ENCODE measurements at places on chromosomes 3 and 15.

GRCh38 chr3:101377796-101378195 lies 57.4 kb upstream of the IMPG2 start:
- DNase-seq = no peak

DNA sequence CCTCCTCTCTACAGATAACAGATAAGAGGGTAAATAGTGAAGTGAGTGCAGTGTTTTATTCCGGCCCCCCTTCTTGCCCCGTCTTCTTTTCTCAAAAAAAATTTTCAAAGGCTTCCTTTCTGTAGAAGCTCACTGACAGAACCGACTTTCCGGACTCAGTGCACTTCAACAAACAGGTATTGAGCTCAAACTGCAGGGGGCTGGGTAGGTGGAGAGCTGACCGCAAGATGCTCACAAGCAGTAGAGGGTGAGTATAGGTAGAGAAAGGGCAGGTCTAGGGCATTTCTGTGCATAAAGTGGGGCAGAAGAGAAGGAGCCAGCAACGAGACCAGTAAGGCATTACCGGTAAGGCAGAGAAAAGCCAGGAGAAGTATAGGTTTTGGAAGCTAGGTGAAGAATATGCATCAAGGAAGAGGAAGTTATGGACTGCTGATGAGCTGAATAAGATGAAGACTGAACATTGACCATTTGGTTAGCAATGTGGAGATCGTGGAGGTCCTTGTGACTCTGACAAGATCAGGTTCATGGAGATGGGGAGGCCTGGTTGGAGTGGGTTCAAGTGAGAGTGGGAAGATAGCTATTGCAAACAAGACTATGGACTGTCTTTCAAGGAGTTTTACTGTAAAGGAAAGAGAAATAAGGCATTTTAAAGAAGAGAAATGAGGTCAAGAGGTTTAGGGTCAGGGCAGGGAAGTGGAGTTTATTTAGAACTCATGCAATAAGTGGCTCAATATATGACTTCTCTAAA lies 97.4 kb downstream of the ST6GAL1 start:
- DNase-seq = no peak

DNA sequence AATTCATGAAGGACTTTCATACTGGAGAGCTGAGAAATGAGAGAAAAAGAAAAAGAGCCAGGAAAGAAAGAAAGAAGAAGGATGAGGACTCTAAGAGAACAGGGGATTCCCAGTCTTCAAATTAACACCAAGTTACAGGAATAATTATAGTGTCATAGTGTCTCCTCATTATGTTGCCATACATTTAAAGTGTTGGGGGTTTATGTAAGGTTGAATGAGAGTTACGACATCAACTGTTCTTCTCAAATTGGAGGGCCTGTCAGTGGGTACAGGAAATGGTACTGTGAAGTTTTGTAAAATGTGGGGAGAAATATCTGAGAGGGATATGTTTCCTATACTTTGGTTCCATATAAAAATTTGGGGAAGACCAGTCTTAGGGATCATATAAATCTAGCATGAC lies 12.3 kb upstream of the CD200 start:
- DNase-seq = no peak

DNA sequence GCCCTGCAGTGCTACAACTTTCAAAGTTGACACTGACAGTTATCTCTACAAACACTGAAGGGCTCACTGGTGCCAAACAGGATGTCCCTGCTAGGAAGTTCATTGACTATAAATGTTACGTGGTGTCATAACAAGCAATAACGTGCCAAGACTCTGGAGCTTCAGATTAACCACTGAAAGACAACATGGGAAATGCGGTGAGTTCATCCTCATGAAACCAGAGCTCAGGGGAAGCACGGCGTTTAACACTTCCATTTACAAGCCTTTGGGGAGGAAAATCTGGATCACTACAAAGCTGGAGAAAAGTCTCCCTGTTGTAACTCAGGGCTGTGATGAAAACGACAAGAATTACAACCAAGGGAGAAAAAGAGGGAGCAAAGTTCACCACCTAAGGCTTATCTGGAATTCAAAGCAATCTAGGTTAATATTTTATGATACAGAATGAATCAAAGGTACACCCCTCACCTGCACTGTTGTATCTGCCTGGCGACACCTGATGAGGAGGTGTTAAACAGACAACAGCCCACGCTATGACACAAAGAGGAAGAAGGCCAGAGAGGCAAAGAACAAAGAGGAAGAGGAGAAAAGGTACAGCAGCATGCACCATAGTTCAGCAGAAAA lies 27.0 kb downstream of the SHQ1 start:
- DNase-seq = no peak

GRCh38 chr15:99110093-99110492 lies 5.2 kb downstream of the SYNM start:
- no peak for DNase-seq

DNA sequence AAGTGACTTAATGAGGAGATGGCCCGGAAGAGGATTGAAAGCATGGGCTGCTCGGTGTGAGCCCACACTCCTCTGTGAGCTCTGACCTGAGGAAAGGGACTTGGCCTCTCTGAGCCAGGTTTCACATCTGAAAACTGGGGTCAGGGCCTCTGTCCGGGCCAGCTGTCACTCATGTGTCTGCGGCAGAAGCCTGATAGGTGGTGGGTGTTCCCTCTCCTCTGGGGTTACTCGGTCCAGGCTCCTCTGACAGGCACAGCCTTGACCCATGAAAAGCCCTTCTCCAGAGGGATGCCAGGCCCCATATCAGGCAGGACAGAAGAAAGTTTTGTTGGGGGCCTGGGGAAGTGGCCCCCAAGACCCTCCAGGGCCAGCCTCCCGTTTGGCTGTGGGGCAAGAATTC lies 131.4 kb downstream of the CHSY1 start:
- no peak for DNase-seq

DNA sequence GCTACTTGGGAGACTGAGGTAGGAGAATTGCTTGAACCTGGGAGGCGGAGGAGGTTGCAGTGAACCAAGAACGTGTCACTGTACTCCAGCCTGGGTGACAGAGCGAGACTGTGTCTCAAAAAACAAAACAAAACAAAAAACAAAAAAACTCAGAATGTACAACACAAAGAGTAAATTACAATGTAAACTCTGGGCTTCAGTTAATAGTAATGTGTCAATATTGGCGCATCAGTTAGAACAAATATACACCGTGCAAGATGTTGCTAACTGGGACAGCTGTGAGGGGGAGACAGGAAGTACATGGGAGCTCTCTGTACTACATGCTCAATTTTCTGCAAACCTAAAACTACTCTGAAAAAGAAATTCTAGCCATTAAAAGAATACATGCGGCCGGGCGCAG lies 23.5 kb upstream of the TRPM1 start:
- DNase-seq = no peak

DNA sequence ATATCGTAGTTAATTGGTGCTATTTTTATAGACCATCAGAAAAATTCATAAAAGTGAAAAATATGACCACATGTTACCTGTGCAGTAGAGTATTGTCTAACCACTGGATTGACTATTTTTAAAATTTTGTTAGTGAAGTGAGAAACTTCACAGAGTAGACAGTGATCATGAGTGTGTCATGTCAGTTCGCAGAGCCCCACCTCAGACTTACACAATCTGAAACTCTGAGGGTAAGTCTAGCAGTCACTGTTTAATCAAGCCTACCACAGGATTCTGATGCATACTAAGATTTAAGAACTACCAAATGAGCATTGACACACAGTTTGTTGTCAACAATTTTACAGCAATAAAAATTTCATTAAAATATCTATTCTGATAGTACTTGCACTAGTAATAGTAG lies 552.9 kb upstream of the SUCLG2 start:
- DNase-seq = no peak

DNA sequence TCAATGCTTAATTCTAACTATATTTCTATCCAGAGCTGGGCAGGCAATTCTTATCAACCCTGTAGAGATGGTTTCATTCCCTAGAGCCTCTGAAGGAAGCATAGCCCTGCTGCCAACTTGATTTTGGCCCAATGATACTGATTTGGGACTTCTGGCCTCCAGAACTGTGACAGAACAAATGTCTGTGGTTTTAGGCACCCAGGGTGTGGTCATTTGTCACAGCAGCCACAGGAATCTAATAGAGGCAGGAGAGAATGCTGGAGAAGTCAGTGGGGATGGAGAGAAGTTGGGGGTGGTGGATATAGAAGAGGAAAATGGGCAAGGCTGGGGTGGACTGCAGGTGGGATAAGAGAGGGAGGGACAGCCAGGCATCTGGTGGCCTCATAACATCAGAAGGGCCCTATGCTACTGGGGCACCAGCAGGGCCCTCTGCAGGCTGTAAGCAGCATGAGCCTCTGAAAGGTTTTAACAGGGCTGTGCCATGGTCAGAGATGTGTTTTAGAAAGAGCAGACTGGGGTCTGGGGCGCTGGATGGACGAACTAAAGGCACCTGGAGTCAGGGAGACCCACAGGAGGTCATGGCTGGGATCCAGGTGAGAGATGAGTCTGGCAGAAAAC lies 19.8 kb downstream of the MRPS11 start:
- no peak for DNase-seq

DNA sequence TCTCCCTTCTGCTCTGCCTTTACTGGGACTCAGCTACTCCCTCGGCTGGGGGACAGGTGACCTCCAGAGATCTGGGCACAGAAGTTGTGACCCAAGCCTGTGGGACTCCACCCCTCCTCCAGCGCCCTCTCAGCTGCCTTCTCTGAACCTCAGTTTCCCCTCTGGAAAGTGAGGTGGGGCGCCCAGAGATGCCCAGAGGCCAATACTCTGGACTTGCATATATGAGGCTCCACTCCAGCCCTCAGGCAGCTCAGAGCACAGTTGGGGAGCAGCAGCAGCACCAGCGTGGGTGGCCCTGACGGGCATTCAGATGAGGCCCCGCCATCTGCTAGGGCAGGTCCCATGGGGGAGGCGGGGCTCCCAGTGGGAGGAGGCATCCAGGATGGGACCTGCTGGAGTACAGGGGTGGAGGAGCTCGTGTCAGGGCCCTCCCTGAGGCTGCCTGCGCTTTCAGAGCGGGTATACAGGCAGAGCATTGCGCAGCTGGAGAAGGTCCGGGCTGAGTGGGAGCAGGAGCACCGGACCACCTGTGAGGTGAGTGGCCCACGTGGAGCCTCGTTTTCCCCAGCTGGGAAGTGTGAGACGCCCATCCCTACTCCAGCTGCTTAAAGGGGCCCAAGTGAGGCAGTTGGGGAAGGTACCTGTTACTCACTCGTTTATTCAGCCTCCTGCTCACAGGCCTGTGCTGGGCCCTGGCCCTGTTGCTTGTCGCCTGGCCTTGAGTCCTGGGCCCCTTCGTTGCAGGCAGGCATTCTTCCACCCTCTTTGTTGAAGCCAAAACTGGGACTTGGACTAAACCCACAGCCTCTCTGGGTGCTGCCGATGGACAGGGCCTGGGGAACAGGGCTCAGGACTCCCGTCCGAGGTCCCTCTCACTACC lies 35.4 kb downstream of the PSTPIP1 start:
- DNase-seq = no peak

- no peak for DNase-seq
Measured at GRCh38 chr3:15313461-15313860, 18.9 kb downstream of the SH3BP5 start.

GRCh38 chr15:68789534-68790241 lies 31.0 kb downstream of the ANP32A start:
- DNase-seq = no peak

DNA sequence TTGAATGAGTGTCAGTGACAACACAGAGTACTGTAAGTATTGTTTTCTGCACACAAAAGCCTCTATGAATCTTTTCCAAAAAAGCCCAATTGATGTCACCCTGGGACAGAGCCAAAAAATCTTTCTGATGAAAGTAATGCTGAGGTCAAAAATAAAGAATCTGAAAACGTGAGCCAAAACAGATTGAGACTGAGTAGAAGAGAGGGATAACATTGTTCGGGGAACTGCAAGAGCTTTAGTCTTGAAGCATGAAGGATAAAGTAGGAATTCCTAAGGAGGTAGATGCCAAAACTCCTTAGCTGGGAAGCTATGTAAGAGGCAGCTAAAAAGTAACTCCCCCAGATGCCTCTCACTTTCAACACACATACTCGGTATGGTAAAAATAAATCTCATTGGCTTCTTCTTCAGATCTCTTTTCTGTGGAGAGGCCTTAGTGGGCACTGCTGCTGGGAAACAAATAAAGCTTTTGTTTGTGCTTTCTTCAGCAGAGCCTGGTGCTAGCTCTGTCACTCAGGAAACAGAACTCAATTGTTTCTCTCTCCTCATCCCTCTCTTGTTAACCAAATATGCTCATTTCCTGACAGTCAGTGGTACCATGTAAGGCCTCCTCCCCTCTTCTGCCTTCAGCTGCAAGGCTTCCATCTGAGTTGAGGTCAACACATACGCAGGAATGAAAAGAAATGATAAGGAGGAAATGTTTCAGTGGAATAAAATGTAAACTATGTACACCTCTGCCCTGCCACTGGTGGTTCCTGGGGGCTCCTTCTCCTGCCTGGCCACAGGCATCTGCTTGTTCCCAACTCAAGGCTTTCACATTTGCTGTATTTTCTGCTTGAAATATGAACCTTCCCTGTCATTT lies 58.1 kb downstream of the CD200 start:
- DNase-seq = no peak

- no peak for DNase-seq
Measured at GRCh38 chr3:126961191-126961790, 21.6 kb upstream of the PLXNA1 start.

DNA sequence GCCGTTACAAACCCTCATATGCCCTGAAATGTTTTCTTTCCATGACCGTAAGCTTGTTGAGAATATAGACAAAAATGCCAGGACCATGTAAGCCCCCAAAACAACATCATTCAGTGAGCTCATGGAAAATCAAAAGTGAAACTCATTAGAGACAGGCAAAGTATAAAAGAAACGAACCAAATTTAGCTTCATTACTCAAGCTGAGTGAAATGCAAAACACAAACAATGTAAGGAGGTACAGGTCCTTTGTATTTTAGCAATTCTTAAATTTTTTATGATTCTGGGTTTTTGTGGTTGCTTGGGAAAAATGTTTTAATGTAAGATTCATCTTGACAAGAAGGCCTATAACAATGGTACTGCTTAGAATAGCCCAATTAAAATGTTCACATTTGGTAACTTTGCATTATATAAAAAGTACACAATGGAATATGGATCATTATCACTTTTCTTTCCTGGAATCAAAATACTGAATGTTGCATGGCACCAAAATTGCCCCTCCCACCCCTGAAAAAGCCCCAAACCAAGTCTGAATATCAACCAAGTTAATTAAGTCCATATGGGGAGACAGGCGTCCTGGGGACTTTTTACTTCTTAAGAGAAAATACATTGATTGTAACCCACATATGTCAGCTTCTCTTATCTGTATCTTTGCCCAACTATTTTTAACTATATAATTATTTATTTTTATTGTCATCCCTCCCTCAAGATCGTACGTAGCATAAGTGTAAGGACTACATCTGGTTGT lies 247.7 kb upstream of the CDIN1 start:
- no peak for DNase-seq

- no peak for DNase-seq
Measured at GRCh38 chr3:31832551-31832950, 148.5 kb downstream of the OSBPL10 start.

GRCh38 chr15:69723404-69724096 lies 270.9 kb downstream of the RPLP1 start:
- no peak for DNase-seq

- DNase-seq = no peak
Measured at GRCh38 chr3:35439663-35440062, 199.7 kb upstream of the ARPP21 start.

DNA sequence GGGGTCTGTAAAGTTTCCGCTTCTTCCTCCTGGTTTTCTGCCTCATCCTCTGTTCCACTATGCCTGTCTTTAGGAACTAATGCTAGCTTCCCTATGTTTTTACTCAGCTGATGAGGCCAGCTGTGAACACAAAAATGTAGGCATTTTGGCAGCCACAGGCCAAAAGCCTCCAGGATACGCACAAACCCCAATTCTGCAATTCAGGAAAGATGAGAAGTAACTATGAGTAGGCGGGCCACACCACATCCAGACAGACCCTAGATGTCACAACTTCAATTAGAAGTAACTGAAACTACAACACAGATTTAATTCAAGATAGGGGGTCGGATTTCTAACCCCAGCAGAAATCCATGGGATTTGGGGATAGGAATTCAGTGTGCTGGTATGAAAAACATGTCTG lies 11.9 kb downstream of the CA12 start:
- no peak for DNase-seq
